ENCODE measurements at places on chromosomes 1 and 21.

DNA sequence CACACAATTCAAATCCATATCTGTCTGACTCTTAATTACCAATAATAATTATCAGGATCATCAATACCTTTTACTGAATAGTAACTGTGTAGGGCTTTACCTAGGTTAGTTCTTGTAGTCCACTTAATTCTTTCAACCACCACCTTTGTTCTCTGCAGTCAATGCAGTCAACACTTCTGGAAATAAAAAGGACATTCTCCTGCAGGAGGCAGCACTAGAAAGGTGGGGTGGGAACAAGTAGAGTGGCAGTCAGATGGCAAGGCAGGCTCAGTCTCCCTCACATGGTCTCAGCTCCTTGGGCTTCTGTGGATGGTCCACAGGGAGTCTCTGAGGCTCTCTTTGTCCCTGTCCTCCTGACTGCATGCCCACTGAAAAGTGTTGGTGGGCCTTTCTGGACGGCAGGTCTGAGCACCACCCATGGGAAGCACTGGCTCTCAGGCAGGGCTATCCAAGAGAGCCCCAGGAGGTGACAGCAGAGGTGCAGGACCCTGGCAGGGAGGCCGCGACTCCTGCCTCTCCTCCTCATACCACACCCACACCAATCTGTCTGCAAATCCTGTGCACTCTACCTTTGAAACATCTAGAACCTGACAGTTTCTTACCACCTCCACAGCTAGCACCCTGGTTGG lies 237.3 kb downstream of the FOXD2 start:
- DNase-seq: no peak

- no peak for DNase-seq
Measured at GRCh38 chr21:44618504-44618903, 6.6 kb downstream of the KRTAP10-8 start.

DNA sequence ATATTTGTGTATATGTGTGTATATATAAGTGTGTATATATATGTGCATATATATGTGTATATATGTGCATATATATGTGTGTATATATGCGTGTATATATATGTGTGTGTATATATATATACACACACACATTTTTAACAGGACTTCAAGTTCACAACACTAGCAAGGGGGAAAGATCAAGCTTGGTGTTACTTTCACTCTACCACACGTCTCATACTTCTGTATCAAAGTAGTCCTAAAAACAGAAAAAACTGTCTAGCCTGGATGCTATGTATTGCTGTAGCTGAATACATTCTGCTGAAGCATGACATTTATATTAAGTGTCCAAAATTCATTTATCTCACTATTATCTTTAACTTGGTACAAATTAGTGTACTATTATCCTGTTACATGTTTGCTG lies 17.9 kb upstream of the ATP6V1G3 start:
- no peak for DNase-seq

DNA sequence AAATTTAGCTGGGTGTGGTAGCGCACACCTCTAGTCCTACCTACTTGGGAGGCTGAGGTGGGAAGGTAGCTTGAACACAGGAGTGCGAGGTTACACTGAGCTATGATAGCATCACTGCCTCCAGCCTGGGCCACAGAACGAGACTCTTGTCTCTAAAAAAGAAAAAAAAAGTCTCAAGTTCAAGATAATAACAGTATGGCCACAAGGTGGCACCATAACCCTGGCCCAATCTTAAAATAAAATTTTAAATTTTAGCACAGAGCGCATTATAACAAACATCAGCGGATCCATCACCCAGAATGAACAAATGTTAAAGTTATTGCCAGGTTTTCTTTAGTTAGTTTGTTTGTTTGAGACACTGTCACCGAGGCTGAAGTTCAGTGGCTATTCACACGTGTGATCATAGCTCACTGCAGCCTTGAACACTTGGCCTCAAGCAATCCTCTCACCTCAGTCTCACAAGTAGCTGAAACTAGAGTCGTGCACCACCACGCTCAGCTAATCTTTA lies 2.9 kb upstream of the HTR6 start:
- DNase-seq: no peak

- DNase-seq: no peak
Measured at GRCh38 chr1:21241771-21242581, 48.3 kb downstream of the ECE1 start.

DNA sequence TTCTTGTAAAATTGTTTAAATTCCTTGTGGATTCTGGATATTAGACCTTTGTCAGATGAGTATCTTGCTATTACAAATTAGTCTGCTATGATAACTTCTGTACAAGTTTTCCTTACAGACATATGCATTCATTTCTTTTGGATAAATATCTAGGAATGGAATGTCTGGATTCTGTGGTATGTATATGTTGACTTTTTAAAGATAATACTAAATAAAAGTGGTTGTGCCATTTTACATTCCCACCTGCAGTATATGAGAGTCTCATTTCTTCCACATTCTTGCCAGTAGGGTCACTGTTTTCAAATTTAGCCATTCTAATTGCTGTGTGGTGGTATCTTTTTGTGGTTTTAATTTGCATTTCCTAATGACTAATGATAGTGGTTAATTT lies 53.9 kb downstream of the SYDE2 start:
- no peak for DNase-seq

GRCh38 chr1:68167211-68167610 lies 65.1 kb downstream of the WLS start:
- no peak for DNase-seq

- DNase-seq: no peak
Measured at GRCh38 chr1:114270282-114270681, 116.6 kb upstream of the SYT6 start.

DNA sequence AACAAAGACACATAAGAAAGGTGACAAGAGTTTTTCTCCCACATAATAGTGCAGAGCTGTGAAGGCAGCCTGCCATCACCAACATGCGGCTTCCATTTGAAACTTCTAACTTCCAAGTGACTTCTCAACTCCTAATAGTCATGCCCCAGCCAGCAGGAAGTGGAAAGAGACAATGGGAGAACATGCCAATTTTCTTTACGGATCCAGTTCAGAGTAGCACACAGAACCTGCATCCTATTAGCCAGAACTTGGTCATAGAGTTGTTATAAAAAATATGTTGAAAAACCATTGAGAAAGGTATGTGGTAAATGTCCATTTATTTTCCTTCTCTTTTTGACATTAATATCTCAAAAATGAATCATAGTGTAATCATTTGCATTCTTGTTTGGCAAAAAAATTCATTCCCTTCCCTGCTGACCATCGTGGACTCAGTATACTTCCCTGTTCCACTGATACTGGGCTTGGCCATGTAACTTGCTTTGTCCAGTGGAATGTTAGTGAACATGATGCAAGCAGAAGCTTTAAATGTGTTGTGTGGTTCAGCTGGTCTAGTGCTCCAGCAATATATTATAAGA lies 197.4 kb downstream of the SEC16B start:
- no peak for DNase-seq

DNA sequence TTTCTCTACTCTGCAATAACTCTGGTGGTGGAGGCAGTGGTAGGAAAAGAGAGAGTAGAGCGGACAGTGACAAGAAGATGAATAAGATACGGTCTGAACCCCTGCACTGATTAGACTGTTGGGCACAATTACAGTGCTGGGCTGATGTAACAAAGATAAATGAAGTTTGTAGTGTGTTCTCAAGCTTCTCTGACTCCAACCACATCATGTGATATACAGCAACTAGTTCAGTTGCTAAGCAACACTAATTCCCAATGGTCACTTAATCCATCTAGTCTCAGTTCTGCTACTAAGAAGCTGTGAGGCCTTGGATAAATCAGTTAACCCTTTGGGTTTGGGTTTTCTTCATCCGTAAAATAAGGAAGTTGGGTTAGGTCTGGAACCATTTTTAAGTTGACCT lies 17.3 kb downstream of the DDR2 start:
- DNase-seq: no peak

GRCh38 chr1:7847599-7847998 lies 5.3 kb downstream of the UTS2 start:
- no peak for DNase-seq

DNA sequence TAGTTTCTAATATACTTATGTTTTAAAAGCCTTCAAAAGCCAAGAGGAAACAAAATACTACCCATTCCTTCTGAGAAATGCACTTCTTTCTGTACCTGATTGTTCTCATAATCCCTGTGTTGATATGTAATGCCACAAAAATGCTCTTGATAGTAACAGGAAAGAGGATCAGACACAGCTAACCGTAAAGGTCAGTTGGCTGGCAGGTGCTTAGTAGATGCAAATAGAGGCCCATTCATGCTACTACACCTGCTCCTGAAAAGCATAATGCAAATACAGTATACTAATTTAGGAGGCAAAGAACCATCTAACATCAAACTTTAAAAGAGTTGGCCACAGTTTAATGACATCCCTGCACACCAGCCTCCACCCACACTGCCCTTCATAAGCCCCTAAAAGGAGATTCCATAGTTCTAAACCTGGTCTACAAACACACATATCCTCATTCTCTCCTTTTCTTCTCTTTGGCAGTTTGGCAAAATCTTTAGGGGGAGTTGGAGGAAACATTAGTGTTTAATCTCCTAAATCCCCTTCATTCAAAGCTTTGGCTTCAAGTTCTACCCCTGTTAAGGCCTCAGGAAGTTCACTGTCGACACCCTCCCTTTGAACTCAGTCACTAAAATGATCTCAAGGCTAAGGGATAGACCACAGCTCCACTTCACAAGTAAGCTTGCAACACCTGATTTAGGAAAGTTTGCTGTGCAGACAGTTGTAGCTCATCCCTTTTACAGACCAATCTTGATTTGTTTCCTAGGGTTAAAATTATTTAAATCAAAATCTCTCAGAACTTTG lies 2.9 kb upstream of the CD46 start:
- no peak for DNase-seq

GRCh38 chr1:54008876-54009275 lies 9.1 kb downstream of the LDLRAD1 start:
- DNase-seq: no peak

DNA sequence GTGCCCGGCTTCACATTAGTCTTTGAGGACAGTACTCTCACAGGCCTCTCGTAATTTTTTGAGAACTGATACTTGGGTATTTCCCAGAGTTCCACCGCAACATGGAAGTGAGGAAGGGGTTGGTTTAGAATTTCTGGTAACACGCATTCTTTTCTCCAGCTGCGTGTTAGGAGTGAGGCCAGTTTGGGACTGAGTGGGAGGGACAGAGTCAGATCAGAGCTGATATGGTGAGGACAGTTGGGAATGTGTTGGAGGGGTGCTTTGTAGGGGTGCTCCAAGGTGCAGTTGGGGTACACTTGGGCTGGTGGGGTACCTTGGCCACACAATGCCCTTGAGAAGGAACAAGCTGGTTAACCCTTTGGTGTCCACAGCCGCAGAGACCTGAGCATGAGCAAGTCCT lies 6.7 kb downstream of the FBXO6 start:
- no peak for DNase-seq

DNA sequence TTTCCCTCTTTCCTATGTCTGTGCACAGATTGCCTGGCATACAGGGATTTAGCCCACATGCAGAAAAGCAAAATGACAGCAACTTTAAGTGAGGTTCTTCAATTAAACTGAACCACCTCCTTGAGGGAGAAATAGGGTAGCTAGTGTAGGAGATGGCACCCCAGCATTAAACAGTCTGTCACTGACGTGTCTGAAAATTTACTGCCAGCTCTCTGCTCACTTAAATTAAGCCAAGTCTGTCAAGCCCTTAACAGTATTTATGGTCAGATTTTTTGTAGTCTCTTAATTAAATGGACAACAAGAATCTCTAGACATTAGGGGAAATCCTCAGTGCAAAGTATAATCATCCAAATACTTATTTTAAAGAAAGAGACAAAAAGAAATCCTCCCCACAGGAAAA lies 696.5 kb upstream of the PTBP2 start:
- DNase-seq: no peak

- DNase-seq: peak; percentile 58
Measured at GRCh38 chr1:178092878-178093493, 918 bp upstream of the RASAL2 start.

DNA sequence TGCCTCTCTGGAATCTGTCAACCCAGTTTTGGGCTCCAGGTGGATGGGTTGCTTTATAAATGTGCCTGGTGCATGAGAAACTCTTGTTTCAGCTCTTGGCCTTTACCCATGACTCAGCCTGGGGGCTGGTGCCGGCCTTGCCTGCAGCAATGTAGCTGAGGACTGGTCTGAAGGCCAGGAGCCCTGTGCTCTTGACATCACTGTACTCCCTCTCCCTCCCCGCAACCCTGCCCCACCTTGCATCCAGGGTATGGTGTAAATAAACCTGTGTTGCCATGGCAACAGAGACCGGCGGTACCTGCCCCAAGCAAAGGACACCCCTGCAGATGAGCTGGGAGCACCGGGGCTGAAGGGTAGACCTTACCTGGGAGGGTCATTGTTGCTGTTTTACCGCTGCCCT lies 13.3 kb downstream of the FAM151A start:
- no peak for DNase-seq

DNA sequence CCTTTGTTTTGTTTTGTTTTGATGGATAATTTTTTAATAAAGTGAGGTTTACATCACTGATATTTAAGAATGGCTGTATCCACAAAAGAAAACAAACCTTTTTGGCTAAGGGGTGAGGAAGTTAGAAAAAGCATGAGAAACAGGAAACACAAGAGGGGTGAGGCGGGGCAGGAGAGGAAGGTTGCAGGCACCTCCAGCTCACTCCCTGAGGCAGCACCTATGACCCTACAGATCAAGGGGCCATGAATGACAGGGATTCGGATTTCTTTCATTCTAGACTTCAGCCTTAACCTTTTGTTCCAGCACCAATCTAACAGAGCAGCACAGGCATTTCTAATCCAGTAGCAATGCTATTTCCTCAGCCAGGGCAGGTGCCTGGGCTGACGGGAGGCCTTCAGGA lies 4.4 kb downstream of the CLCA4 start:
- no peak for DNase-seq

GRCh38 chr1:234997201-234997895 lies 131.3 kb downstream of the TOMM20 start:
- DNase-seq: no peak

DNA sequence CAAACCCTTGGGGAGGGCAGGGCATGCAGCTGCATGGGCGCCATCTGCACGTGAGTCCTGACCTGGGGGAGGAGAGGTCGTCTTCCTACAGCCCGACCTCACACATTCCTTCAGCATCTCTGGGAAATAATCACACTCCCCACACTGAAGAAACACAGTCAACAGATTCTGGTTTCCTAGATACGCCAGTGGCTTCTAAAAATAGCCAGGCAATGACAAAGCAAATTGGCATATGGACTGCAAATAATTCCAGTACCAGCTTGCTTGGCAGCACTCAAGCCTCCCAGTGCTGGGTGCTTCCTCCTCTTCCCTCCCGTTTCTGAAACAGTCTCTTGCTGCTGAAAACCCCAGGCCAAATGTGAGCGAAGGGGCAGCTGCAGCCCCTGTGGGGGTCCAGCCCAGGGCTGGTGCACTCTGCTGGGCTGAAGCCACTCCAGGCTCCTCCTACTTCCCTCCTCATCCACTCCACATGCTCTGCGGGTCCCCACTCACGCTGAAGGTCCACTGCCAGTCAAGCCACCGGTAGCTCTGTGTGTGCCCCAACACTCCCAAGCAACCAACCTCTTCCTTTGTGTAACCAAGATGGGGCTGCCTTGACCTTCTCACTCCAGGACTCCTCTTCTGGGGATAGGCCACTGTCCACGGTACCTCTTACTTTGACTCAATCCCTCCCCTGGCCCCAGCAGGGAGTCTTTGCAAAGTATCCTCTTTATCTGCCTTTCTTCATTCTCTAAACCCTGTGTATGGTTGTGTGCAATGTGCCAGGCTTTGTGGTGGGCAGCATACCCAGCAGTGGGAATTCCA lies 69.0 kb downstream of the KCND3 start:
- DNase-seq: no peak

- no peak for DNase-seq
Measured at GRCh38 chr1:50084389-50084788, 24.3 kb upstream of the ELAVL4 start.

All from HEK293T (cell line).